Epithelial cell of esophagus (primary cell): ENCODE measurements at places on chromosomes 13 and 19.

DNA sequence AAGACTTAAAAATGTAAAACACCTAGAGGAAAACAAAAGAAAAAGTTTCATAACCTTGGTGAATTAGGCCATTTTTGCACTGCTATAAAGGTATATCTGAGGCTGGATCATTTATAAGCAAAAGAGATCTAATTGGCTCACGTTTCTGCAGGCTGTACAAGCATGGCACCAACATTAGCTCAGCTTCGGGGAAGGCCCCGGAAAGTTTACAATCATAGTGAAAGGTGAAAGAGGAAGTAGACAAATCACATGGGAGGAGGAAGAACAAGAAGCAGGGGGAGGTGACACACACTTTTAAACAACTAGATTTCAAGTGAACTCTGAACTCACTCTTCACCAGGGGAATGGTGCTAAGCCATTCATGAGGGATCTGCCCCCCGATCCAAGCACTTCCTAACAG is 1358.5 kb upstream of the PCDH9 start:
- DNase-seq: no peak

DNA sequence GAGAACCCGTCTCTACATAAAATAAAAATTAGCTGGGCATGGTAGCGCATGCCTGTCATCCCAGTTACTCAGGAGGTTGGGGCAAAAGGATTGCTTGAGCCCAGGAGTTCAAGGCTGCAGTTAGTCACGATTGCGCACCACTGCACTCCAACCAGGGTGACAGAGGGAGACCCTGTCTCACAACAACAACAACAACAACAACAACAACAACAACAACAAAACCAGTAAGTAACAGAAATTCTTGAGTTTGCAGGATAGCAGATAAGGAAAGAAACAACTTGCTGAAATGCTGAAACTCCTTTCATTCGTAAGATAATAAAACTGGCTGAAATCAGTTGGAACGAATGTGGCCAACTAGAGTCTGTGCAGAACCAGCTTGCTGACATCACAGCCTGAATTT is 23.1 kb upstream of the URI1 start:
- no peak for DNase-seq

GRCh38 chr13:81770868-81771505 is 1430.1 kb upstream of the SPRY2 start:
- no peak for DNase-seq

- no peak for DNase-seq
Measured at GRCh38 chr19:55683449-55684261, 8.6 kb downstream of the EPN1 start.

DNA sequence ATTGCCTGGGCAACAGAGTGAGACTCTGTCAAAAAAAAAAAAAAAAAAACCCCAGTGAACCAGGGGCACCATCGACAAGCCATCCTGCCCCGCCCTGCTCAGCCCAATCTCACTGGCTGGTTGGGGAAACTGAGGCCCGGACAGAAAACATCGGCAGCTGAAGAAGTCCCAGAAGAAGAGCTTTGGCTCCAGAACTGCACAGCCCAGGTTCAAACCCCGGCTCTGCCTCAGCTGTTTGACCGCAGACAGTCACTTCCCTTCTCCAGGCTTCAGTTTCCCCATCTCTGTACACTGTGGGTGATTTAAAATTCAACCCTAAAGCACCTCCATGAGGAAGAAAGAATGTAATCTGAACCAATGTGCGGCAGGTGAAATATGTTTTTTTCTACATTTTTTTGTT is 9.4 kb upstream of the SEMA6B start:
- DNase-seq: no peak

DNA sequence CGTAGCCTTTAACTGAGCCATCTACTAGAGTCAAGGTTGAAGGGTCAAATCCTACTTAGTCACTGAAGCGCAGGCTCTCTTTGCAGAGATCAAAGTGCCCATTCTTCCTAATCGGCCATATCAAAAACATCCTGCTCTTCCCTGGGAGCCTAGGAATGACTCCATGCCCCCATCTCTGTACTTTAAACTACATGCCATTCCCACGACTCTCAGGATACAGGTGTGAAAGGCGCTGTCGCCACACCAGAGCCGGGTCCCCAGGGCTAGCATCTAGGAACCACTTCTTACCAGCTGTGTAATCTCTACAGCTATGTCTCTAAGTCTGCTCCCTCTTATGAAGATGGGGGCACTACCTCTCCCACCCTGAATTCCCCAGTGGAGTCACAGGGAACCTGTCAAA is 22.3 kb downstream of the IRS2 start:
- no peak for DNase-seq

GRCh38 chr19:737591-738093 is 13.3 kb upstream of the MISP start:
- peak; percentile 27 for DNase-seq

- DNase-seq: no peak
Measured at GRCh38 chr13:22372261-22372660, 701.4 kb downstream of the FGF9 start.

- no peak for DNase-seq
Measured at GRCh38 chr19:49870309-49870901, 3.0 kb upstream of the PNKP start.

DNA sequence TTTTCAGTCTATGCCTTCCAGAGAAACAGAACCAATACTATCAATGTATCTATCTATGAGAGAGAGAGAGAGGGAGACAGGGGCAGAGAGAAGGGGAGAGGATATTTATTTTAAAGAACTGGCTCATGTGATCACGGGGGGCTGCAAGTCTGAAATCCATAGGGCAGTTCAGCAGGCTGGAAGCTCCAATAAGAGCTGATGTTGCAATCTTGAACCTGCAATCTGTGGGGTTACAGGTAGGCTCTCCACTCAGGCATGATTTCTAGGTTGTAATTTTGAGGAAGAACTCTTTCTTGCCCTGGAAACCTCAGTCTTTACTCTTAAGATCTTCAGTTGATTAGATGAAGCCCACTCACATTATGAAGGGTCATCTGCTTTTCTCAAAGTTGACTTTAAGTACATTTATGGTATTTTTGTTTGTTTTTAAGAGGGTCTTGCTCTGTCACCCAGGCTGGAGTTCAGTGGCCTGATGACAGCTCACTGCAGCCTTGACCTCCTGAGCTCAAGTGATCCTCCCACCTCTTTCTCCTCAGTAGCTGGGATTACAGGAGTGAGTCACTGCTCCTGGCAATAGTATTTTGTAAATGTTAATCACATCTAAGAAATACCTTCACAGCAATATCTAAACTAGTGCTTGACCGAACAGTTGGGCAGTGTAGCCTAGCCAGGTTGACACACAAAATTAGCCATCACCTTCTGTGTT is 376.4 kb downstream of the FGF9 start:
- peak; percentile 25 for DNase-seq
